Activated CD4-positive, alpha-beta T cell treated with anti-CD3 and anti-CD28 coated beads for 4 hours (primary cell): ENCODE measurements at places on chromosomes 7 and 10.

GRCh38 chr10:101570428-101571270, 17.4 kb downstream of the POLL start:
- no peak for DNase-seq

DNA sequence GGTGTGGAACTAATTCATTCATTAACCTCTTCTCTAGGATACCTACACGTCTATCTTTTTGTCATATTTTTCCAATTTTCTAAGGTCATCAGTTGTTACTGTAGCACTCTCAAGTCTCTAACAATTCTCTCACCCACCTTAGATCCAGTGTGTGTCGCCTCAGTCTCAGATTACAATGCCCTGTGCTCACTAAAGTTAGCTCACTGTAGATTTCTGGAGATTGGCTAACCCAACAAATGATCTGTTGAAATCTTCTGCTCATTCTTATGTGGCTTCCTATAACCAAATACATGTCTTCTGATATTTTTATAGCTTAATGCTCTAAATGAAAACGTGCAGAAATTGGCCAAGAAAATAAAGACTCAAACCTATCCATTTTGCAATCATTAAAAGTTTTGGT, 142.6 kb downstream of the SLC25A13 start:
- DNase-seq: no peak

DNA sequence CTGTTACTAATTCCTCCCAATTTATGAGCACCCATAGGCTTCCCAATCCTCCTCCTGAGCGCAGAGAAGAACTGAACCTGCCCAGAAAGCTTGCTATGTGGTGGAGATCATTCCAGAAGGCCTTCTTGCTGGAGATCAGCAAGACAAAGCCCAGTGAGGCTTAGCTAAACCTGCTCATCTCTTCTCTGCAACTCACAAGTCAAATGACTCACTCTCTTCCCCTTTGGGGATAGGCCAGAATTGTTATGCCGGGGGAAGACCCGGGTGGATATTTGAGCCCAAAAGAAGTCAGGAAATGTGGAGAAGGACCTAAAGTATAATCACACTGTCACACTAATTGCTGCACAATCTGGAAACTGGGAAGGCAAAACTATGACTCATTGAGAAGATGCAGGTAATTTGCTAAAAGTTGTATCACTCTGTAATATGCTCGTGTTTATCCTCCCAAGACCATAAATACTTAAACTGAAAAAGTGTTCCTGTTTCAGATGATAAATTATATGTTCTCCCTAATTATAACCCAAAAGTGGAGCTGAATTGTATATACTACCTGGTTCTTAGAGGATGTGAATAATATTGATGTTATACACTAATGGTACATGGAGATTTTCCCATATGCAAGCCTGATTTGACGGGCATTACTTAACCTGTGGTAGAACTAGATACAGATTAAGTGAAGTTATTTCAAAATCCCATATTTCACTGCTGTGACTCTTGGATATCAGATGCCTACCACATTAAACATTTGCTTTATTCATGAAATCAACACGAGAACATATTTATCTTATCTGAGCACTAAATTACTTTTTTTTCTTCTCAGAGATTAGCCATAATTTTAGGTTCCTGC, 6.4 kb downstream of the NEBL start:
- no peak for DNase-seq

- no peak for DNase-seq
Observed at GRCh38 chr10:1920127-1920526, 182.8 kb upstream of the ADARB2 start.

DNA sequence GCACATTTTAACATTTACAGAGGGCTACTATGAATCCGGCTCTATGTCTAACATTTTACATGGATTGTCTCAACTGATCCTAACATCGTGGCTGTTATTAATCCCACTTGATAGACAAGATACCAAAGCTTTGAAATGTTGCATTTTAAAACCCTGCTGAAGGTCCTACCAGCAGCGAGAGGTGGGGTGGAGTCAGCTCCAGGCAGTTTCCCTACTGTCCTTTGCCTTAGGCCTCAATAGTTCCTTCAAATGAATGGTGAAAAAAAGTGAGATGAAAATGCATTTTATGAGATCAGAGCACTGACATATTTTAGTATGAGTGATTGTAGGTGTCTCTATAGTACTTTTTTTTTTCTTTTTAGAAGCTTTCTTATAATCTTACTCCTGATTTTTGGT, 26.6 kb downstream of the BAIAP2L1 start:
- no peak for DNase-seq

DNA sequence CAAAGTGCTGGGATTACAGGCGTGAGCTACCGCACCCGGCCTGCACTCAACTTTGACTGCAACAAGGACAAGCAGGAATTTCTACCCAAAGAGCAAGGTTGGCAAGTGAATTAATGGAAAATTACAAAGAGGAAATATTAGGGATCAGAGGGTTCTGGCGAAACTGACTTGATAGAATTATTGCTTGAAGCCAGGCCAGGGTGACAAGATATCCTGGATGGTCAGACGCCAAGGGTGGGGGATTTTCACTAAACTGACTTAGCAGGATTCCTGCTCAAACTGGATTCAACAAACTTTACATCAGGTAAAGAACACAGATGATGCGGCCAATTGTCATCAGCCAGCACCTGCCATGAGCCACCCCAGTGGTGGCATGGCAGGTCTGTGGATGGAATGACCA, 603.6 kb upstream of the MGMT start:
- no peak for DNase-seq

- DNase-seq: no peak
Observed at GRCh38 chr10:35505241-35505873, 99.8 kb upstream of the GJD4 start.

DNA sequence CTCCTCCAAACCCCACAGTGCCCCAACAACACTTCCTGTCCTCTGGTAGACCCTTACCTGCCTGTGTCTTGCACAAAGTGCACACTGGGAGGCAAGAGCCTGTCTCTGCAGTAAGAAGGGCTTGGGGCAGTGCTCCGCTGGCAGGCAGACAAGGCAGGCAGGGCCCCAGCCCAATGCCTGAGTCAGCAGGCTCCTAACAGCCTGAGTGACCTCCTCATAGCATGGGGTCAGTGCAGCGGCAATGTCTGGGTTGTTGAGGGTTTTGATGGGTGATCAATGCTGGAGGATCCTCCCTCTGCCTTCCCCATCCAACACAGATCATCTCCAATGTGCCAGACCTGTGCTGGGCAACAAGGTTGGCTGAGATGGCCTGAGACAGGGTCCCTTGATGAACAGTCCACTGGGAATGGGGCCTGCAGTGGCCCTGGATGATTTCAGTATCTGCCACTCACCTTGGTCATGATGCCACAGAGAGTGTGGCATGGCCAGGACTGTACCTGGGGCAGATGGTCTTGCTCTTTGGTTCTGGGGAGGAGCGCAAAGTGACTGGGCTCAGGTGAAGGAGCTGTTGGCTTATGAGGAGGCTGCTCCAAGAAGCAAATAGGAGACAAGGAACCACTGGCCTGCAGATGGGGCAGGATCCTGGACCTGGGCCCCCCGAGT, 55.6 kb upstream of the CAMK2B start:
- no peak for DNase-seq

DNA sequence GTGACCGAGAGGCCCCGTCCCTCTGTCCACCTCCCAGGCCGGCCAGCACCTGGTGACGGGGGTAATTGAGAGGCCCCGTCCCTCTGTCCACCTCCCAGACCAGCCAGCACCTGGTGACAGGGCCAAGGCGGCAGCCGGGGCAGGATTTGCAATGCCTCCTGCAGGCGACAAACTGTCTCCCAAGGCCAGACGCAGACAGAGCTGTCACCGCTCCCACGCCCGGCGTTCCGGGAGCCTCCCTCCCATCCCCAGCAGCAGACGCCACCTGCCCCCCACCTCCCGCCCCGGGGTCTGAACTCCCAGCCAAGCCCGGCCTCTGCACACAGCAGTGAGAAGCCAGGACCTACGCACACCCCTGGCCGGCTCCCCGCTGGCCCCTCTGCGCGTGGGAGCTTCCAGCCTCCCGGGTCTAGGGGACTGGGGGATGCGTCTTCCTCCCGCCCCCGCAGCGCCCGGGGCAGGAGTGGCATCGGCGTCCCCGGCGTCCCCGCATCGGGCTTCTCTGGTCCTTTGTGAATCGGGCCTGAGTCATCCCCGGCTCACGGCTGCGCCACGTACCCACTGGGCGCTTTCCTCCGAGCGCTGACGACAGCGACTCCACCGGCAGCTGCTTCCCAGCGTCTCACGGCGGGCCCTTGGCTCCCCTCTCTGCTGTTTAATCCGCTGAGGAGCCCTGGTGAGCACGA, 95.1 kb upstream of the DIP2C start:
- DNase-seq: peak; percentile 38

DNA sequence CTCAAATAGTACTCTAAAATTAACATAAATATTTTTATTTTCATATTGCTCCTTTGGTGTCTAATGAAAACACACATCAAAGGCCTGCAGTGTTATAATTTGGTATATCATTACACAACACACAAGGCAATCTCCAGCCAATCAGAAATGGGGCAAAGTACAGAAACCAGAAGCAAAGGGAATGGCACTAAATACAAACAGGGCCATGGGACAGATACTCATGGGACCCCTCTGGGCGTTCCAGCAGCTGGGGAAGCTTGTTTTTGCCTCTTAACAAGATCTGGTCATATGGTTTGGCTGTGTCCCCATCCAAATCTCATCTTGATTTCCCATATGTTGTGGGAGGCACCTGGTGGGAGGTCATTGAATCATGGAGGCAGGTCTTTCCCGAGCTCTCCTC, 551.8 kb upstream of the NRP1 start:
- DNase-seq: no peak

- no peak for DNase-seq
Observed at GRCh38 chr7:149713061-149713730, 60.2 kb downstream of the ZNF467 start.

DNA sequence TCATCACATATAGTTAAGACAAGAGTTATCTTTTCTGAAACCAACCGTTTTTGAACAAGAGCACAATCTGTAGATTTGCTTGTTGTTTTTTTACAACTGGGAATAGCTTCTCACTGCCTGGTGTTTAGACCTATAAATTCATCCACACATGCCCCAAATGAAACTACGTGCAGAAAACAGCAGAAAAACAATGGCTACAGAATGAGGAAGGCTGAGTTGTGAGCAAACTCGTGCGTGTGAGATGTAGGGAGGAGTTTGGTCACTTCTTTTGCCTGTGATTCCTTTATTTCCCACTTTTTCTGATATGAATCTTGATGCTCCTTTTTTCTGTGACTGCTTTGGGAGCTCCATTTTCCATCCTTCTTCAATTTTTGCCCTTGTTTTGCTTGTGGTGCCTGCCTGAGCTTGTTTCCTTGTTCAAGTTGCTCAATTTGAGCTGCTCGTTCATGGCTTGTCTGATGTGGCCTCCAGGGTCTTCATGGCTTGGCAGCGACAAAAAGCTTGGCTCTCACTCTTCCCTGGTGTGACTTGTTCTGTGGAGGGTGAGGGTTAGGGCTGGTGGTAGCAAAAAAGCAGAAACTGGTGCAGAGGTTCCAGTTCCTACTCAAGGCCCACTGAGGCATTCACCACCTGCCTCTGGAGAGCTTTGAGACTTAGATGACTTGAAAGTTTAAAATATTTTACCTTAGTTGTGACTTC, 76.9 kb downstream of the ZNF365 start:
- no peak for DNase-seq

- no peak for DNase-seq
Observed at GRCh38 chr10:11230498-11231167, 213.0 kb downstream of the CELF2 start.

GRCh38 chr10:33008499-33009243, 50.6 kb upstream of the ITGB1 start:
- peak; percentile 62 for DNase-seq

DNA sequence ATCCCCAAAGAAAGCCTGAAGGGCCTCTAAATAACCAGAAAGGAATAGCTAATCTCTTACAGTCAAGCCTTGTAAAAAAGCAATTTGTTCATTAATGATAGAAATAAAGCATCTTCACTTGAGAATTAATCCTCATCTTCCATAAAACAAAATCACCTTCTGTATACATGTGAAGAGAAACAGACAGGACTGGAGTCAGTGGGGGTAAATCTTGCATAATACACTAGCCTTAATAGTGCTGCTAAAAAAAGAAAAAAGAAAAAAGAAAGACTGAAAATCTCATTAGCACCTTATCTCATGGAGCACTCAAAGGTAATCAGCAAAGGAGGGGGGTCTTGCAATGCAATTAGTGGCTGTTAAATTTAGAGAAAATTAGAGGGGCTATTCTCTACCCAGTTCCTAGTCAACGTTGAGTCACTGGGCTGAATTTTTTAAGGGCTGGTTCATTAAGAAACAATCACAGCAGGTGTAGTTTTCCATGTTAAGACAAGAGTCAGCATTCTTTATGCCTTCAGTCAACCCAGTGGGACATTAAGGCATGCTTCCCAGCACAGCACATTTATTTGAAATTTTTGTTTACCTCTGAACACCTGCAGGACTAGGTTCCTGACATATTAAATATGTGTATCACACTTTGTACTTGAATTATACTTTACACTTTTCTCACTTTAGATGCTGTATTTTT, 1455.7 kb upstream of the CELF2 start:
- DNase-seq: no peak

DNA sequence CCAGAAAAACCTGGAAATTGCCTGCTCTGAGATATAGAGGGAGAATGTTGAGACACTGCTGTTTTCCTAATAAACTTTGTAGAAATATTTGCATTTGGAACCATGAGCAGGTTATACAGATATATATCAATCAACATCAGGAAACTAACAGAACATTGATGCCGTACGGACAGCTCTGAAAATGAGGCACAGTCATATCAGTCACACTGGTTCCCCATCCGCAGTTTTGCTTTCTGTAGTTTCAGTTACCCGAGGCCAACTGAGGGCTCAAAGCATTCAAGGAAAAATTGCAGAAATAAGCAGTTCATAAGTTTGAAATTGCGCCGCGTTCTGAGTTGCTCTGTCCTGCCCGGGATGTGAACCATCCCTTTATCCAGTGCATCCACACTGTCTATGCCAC, 137.9 kb downstream of the KLF6 start:
- DNase-seq: no peak

DNA sequence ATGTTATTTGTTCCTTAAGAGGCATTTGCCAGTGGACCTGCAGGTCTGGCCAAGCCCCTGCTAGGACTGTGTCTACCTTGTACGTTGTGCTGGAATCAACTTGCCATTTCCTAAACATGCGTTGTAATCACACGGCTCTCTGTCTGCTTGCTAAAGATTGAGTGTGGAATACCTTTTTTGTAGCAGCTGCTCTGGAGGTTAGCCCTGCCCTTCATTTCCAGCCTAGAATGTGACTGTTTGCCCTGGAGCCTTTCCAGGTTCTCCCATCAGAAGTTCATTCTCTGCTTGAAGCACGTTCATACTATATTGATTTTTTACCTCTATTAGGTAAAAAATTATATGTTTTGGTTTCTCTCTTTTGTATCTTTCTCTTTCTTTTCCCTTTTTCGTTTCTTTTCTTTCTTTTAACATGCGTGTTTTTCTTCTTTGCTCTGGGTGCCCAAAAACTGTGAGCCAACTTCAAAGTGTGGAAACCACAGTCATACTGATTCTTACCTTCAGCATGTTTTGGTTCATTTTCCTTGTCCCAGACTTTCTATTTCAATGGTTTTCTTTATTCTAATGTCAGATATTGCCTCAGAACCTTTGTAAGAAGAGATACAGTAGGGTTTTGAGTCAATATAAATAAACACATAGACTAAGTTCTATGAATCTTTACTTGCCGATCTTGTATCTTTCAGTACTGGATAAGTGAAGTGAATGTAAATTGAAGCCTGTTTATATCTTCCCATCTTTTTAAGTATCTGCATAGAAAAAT, 111.9 kb upstream of the RPA3 start:
- DNase-seq: no peak
